ENCODE measurements at places on chromosomes 16 and 17.

DNA sequence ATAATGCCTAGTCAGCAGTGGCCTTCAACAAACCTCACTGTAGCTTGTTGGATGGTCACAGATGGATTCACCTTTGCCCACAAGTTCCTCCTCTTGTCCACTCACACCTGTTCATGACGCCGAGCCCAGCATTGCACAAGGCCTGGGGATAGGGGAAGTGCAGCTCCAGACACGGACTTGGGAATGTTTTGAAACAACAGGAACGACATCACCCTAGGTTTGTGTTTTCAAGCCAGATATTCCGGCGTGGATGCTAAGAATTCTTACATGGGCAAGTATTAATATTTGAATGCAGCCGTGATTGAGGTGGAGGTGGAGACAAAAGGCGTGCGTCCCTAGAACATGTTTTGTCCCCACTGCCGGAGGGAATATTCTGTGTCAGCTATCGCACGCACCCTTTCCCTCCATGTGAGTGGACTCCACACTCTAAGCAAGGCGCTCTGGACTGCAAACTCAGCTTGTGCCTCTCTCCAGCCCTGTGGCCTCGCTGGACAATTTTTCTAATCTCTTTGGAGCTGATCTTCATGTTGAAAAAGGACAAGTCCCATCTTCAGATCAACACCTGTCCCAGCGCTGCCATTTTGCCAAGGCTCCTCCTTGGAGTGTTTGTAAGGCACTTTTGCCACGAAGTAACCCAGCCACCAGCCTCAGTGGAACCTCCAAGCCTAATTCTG, 2.0 kb upstream of the BANP start:
- no peak for DNase-seq
- H3K4me1 ChIP-seq = peaks cover 16% of the 10 kb centered on the region
- H3K4me3 ChIP-seq = no peak overlapping the region
- no peaks in the 10 kb centered on the region for H3K27me3 ChIP-seq
- H3K36me3 ChIP-seq = peaks cover 5% of the 10 kb centered on the region

- H3K4me3 ChIP-seq = no peak overlapping the region
- H3K4me1 ChIP-seq = no peaks in the 10 kb centered on the region
- no peak overlapping the region for H3K27ac ChIP-seq
Measured at GRCh38 chr16:31085873-31086628, 2.7 kb downstream of the PRSS53 start.

DNA sequence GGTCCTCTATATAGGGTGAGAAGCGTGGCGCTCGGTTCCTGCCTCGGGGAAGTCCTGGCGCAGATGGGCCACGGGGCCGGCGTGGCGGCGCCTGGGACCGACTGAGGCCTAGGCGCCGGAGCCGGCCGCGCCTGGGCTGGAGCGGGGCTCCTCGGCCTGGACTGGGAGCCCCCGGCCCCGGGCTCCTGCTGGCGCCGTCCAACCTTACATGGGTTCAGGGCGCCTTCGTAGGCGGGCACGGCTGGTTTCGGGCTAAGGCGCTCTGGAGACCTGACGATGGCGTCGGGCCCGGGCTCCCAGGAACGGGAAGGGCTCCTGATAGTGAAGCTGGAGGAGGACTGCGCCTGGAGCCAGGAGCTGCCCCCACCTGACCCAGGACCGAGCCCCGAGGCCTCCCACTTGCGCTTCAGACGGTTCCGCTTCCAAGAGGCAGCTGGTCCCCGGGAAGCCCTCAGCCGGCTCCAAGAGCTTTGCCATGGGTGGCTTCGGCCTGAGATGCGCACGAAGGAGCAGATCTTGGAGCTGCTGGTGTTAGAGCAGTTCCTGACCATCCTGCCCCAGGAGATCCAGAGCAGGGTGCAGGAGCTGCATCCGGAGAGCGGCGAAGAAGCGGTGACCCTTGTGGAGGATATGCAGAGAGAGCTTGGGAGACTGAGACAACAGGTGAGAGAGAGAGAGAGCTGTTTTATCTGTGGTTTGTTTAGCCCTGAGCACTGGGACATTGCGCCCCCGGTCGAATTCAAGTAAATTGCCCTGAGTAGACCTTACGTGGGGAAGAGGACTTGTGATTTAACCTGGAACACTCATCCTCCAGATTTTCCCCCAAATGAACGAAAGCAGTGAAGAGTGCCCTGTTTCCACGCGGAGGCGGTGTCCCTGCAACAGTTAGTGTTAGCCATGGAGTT, 504 bp downstream of the ZNF263 start:
- DNase-seq = no peak
- H3K4me1 ChIP-seq = peaks cover 18% of the 10 kb centered on the region
- H3K4me3 ChIP-seq = peak overlapping the region; percentile 83
- peaks cover 11% of the 10 kb centered on the region for H3K36me3 ChIP-seq

GRCh38 chr17:80437532-80437931, 22.6 kb downstream of the ENDOV start:
- H3K4me1 ChIP-seq = no peaks in the 10 kb centered on the region
- no peaks in the 10 kb centered on the region for H3K27me3 ChIP-seq
- H3K27ac ChIP-seq = no peak overlapping the region
- H3K4me3 ChIP-seq = no peak overlapping the region
- no peak for DNase-seq

DNA sequence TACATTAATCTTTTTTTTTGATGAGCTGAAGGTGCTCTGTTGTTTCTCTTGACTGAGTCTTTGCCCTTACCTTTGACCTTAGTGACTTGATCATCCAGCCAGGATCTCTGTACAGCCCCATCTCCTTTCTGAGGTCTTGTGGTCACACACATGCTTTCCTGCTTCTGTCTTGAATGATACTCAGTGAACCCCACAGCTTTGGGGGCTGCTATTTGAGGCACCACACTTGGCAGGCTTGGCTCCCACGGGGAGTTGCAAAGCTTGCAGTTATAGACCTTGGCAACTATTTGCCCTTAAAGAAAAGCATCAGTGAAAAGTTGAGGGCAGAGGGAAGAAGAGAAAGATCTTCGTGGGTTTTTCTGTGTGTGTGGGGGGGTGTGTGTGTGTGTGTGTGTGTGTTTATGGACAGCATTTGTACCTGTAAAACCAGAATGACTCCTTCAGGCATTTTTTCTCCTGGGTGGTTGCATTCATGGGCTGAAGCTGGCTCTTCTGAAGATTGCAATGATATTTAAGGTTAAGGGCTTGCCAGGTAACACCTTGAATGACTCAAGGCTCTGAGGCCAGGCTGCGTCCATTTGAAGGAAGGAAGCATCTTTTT, 101.6 kb downstream of the MSI2 start:
- H3K36me3 ChIP-seq = no peaks in the 10 kb centered on the region
- peaks cover 25% of the 10 kb centered on the region for H3K4me1 ChIP-seq
- H3K27ac ChIP-seq = no peak overlapping the region

DNA sequence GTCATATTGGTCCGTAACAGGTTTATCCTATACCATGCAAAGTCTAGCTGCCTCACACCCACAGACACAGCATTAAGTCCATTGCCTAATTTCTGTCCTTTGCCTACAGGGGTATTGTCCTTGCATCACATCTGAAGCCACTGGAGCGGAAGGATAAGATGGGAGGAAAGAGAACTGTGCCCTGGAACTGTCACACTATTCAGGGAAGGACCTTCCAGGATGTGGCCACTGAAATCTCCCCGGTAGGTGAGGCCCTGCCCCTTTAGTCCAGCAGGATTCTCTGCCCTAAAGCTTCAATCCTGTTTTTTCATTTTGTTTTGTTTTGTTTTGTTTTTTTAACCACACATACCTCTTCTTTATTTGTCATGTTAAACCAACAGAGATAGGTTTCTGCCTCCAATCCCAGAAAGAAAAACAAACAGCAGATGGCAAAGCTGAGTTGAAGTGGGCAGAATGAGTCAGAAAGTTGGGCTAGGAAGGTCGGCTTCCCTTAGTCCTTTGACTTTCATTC, 2.2 kb upstream of the EFTUD2 start:
- H3K27ac ChIP-seq = no peak overlapping the region
- H3K27me3 ChIP-seq = no peaks in the 10 kb centered on the region

DNA sequence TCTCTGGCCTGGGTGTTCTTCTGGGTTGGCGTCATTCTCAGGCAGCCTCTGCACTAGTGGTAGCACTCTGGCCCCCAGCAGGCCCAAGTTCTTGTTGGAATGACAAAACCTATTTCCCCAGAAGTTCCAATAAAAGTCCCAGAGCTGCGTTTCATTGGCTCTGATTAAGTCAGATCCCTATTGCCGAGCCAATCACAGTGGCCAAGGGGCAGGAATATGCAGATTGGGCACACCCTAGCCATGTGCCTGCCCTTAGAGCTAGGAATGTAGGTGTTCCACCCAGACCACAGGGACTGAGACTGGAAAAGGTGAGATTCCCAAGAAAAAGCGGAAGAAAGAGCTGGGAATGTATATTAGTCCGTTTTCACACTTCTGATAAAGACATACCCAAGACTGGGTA, 44.9 kb upstream of the POLR3E start:
- peaks cover 4% of the 10 kb centered on the region for H3K36me3 ChIP-seq
- no peaks in the 10 kb centered on the region for H3K4me1 ChIP-seq
- no peak overlapping the region for H3K27ac ChIP-seq

DNA sequence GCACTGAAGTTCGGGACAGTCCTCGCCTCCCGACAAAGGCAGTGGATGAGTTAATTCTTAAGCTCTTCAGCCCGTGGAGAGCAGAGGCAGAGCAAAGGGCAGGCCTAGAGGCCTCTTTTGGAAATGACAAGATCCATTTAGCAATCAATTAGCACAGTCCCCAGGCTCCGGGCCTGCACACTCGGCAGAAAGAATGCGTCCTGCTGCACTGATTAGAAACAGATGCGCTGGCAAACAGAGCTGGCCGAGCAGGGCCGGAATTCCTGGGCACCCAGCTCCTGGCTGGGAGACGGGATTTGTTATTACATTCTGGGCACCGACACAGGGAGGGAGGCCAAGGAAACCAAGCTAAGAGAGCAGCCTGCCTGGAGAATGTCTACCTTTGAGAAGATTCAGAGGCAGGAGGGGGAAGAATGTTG, 162.9 kb downstream of the COPRS start:
- no peak for DNase-seq
- H3K4me3 ChIP-seq = no peak overlapping the region
- no peak overlapping the region for H3K27ac ChIP-seq

DNA sequence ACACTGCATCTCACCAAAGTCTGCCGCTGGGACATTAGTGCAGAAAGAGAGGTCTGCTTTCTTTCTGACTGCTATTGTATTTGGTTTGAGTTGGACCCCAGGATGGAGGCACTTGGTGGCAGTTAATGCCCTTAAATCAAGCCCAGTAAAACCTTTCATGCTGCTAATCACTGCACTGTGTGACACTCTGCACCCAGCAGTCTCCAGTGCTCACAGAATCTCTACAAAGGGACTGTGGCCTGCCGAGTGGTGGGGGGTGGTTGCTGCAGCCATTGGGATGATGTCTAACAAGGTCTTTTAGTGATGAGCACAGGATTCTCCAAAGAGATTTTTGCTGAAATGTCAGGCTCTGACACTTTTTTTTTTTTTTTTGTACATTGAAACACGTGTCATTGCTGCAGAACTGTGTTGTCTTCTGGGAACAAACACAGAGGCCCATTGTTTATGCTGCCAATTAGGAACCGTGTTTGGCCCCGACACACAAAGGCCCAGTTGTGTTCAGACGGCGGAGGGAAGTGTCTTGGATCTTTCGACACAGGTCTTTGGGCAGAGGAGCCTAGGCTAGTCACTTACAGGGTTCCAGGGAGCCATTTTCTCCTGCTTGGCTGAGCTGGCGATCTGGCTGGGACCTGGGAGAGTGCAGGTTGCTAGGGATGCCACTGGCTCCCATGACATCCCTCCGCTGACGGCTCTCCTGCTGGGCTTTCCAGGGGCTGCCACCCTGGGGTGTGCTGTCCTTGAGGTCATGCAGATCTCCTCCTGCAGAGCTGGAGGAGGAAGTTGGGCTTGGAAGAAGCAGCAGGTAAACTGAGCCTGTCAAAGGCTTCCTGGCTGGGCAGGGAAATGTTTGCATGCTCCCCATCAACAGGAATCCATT, 16.2 kb upstream of the TNRC6C start:
- no peak overlapping the region for H3K27ac ChIP-seq
- H3K36me3 ChIP-seq = no peaks in the 10 kb centered on the region
- H3K27me3 ChIP-seq = no peaks in the 10 kb centered on the region
- H3K4me1 ChIP-seq = no peaks in the 10 kb centered on the region

GRCh38 chr16:2950773-2951172, 13.3 kb upstream of the KREMEN2 start:
- DNase-seq = no peak
- H3K27me3 ChIP-seq = no peaks in the 10 kb centered on the region
- H3K36me3 ChIP-seq = no peaks in the 10 kb centered on the region
- no peaks in the 10 kb centered on the region for H3K4me1 ChIP-seq
- no peak overlapping the region for H3K27ac ChIP-seq

- peaks cover 18% of the 10 kb centered on the region for H3K4me1 ChIP-seq
- H3K36me3 ChIP-seq = no peaks in the 10 kb centered on the region
- H3K4me3 ChIP-seq = peak overlapping the region; percentile 70
- H3K27ac ChIP-seq = peak overlapping the region; percentile 98
Measured at GRCh38 chr16:56931271-56931891, 561 bp upstream of the HERPUD1 start.

DNA sequence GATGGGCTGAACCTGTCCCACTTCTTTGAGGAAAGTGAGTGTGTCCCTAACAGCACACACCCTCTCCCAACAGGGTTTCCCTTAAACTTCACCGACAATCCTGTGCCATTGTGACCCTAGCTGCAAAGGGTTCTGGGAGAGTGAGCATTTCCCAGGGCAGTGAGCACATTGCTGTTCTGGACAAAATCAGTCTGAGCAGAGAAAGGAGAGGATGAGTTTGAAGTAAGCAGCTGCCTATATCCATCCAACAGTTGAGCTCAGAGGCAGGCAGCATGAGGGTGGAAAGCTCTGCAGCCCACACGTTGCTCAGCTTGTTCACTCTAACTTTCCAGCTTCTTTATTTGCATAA, 296.5 kb upstream of the MAF start:
- H3K4me3 ChIP-seq = no peak overlapping the region
- H3K27ac ChIP-seq = no peak overlapping the region
- no peaks in the 10 kb centered on the region for H3K4me1 ChIP-seq
- H3K27me3 ChIP-seq = no peaks in the 10 kb centered on the region
- no peak for DNase-seq
- H3K36me3 ChIP-seq = no peaks in the 10 kb centered on the region

GRCh38 chr16:30934827-30935557, 11.6 kb downstream of the FBXL19 start:
- no peaks in the 10 kb centered on the region for H3K4me1 ChIP-seq
- H3K36me3 ChIP-seq = peaks cover 22% of the 10 kb centered on the region
- no peak for DNase-seq

DNA sequence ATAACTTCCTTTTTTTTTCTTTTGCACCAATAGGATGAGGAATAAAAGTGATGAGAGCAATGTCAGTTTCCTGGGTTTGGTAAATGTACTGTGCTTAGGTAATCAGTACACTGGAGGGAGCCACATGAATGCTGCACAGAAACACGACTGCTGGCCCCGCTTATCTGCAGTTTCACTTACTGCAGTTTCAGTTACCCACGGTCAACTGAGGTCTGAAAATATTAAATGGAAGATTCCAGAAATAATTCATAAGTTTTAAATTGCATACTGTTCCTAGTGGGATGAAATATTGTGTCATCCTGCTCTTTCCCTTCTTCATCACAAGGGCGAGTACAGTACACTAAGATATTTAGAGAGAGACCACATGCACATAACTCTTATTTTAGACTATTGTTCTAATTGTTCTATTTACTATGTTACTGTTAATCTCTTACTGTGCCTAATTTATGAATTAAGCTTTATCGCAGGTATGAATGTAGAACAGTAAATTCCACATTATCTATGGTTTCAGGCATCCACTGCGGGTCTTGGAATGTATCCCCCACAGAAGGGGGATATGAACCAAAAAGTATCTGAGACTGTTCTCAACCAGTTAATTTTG, 6.4 kb upstream of the LGALS3BP start:
- H3K27ac ChIP-seq = no peak overlapping the region
- DNase-seq = no peak
- peaks cover 11% of the 10 kb centered on the region for H3K36me3 ChIP-seq
- peak overlapping the region; percentile 11 for H3K4me3 ChIP-seq
- no peaks in the 10 kb centered on the region for H3K27me3 ChIP-seq
